MCF 10A (cell line): ENCODE measurements at places on chromosomes 7 and 10.

- no peak for DNase-seq
Observed at GRCh38 chr10:119705434-119705831, 20.4 kb upstream of the INPP5F start.

GRCh38 chr10:120949609-120950031 lies 98.5 kb downstream of the WDR11 start:
- no peak for DNase-seq

DNA sequence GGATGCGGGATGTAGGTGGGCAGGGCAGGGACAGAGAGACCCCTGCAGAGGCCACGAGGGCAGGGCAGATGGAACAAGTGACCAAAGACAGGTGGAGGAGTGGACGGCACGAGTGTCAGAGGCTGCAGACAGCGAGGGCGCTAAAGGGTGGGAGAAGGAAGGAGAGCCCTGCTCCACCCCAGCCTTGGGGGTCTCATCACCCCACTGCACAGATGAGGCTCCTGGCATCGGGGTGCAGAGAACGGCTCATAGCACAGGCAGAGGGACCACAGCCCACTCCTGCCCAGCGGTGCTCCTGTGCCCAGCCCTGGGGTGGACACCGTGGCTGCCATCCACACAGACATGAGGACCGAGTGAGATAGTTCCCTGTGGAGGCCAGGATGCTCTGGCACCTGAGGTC lies 2.2 kb upstream of the LAT2 start:
- DNase-seq, result no peak

DNA sequence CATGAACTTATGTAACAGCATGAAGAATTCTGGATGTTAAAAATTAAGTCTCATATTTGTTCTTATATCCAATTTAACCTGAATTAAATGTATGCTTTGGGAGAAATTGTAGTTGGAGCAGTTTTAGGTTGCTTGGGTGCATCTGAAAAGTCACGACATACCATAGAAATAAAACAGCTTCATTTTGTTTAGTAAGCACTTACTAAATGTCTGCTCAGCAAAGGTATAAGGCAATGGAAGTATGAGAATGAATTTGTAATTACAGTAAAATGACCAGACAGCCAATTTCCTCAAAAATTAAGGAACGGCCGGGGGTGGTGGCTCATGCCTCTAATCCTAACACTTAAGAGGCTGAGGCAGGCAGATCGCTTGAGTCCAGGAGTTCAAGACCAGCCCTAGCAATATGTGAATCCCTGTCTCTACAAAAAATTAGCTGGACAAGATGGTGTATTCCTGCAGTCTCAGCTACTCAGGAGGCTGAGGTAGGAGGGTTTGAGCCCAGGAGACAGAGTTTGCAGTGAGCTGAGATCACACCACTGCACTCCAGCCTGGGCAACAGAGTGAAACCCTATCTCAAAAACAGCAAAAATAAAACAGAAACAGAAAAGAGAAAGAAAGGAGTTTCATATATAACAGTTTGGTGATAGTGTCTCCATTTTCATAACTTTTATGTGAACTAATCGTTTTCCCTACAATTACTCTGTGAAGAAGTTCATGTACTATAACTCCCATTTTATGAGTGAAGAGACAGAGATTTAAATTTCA lies 47.2 kb upstream of the KLF6 start:
- no peak for DNase-seq

DNA sequence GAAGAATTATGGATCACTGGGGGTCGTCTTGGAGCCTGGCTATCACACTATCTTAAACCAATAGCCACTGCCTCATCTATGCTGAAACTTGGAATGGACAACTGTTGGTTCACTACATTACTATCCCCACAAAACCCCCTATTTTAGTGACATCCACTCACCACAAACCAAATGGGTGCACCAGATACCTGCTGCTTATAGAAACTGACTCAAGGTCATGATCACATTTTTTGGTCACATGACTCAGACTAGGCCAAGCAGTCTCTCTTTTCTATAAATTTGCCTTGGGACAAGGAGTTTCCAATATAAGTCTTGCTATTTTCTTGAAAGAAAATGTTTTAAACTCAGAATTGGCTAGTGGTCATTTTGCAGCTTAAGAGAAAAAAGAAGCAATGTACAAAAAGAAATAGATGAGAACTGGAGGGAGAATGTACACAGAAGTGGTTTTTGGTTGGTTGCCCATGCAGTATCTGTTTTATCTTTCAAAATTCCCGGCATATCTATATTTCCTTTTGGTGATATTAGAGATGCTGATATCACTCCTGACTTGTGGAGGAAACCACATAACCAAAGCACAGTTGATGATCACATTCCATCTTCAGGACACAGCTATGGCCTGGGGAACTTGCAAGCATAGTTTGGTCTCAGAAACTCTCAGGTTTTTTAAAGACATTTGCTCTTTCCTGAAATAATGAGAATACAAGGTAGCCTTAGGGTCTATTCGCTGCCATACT lies 85.2 kb upstream of the CACNA2D1 start:
- DNase-seq, result no peak

DNA sequence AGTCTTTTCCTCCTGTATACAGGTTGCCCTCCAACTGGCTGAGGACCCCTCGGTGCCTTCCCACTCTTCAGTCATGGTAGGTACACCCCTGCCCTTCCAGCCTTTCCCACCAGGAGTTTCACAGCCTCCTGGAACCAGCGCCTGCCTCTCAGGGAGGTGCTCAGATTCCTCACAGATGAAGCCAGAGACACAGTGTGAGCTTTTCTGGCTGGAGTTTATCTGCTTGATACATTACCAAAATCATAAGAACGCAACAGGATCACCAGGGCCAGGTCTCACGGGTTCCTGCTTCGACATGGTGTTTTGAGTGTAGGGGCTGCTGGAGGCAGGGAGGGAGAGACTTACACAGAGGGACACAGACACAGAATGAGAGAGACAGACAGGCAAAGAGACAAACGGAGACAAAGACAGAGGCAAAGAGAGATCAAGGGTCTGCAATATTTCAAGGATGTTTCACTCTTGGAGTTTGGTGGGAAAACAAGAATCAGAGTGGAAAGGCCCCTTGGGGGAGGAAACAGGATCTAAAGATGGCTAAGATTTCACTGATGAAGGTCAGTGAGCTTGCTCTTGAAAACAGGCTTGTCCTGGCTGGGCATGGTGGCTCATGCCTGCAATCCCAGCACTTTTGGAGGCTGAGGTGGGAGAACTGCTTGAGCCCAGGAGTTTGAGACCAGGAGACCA lies 6.5 kb upstream of the INMT start:
- no peak for DNase-seq

DNA sequence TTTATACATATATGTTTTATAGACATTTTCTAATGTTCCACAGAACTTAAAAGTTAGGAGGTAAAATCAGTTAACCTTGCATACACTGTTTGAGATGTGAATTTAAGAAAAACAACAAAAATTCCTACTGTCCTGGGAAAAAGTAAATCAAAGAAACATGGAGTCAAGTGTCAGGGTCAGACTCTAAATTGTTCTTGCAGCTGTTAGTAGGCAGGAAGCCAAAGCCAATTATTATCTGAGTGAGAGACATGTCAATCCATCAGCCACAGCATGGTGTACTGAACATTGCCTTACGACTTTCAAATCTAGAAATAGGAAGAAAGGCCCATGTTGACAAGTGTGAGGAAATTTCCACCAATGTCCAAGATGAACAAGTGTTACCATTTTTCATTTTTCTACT lies 461.2 kb upstream of the MBL2 start:
- DNase-seq, result no peak

DNA sequence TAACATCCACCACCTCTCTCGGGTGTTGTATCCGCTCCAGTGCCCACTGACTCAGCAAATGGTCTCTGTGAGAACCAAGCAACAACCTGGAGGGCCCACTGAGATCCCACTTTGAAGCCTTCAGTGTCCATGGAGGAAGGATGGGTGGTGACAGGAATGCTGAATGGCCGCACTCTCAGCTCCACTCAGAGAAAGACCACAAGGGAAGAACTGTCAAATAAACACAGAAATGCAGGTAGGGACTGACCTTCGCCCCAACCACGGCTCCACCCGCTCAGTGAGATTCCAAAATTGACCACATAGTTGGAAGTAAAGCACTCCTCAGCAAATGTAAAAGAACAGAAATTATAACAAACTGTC lies 65.8 kb downstream of the VIPR2 start:
- no peak for DNase-seq
